ENCODE measurements at places on chromosomes 1 and 21.

GRCh38 chr1:109357616-109358015, 40.1 kb downstream of the SORT1 start:
- DNase-seq = no peak

GRCh38 chr21:14737922-14738321, 191.8 kb upstream of the SAMSN1 start:
- peak; percentile 46 for DNase-seq

DNA sequence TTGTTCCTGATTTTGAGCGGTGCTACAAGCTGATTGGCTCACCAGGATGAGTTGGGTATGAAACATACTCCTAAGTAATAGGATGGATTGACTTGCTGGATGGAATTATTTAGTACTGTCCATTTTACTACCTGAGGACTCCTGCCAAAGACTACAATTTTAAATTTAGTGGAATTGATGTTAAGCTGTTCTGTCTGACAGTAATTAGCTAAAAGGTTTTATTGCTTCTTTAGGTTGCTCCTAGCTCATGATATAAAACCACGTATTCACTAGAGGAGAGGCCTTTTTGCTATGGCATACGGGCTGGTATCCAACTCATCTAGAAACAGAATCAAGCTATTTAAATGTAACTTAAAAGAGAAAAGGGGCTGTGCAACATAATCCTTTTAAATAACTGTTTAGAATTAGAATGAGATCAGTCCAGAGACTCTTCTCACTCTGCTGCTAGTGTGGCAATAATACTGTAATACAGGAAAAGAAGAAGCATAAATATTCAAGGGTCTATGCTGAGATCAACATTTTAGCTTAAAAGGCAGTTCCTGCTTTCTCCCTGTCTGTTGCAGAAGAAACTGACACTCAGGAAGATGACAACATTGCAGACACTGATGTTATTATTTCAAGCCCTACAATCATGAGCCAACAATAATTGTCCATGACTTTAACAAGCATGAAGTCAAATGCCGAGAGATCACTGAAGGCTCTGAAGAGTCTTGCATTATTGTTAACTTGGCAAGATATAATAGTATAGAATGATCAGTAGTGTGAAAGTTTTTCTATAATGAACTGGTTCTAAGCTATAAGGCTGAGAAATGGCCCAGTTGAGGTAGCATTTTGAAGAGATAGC, 258.7 kb upstream of the ADGRL4 start:
- no peak for DNase-seq

GRCh38 chr1:111184663-111185062, 15.8 kb downstream of the DENND2D start:
- DNase-seq = no peak

DNA sequence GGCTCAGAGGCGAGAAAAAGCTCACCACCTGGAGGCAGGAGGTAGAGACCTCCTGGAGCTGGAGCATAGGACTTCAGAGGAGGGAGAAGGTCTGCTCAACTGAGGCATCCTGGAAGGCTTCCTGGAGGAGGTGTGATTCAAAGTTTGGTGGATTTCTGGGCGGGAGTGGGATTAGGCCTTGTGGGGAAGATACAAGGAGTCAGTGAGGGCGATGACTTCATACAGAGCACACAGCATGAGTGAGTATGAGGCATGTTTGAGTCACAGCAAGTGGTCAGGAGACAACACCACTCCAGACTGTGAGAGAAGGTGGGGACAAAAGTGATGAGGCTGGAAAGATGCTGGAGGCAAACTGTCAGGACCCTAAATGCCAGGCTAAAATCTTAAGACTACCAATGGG, 77.6 kb downstream of the MATN1 start:
- DNase-seq = no peak

DNA sequence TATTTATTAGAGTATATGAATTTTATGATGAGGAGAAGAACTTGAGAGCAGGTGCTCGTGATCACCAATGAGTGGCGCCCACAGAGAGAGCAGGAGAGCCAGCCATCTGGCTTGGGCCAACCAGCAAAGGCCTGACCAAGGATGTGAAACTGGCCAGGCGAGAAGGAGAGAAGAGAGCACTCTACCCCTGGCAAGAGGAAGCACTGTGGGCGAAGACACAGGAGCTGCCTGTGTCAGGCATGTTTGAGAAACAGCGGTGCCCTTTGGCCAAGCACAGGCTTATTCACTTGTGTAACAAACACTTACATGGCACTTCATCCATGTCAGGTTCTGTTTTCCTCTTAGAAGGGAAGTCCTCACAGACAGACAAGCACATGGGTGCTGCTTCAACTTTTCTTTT, 4.2 kb upstream of the SIPA1L2 start:
- DNase-seq = peak; percentile 46

DNA sequence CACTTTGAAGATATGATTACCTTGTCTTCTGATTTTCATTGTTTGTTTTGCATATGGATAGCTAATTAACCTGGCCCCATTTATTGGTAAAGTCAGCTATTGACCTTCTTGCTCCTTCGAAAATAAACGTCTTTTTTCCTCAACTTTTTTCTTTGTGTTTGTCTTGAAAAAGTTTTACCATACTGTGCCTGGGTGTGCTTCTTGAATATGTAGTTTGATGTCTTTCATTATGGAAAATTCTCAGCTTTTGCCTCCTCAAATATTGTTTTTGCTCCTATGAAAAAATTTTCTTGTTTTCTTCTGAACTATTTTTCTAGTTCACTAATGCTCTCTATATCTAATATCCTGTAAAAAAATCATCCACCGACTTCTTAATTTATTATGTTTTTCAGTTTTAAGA, 25.0 kb downstream of the LHX8 start:
- no peak for DNase-seq
